ENCODE measurements at places on chromosomes 4 and X. TPM values are rescaled to one million over a fixed set of nuclear protein-coding genes. Genes with fewer than 3 reads are reported as not detected.

MAGEA4 gene
- not detected for total RNA-seq

XAGE2 gene
- not detected for total RNA-seq

RADX gene
- total RNA-seq = 7.8 TPM

DRD5 gene
- not detected for total RNA-seq

NAA11 gene
- total RNA-seq = not detected

ZAR1 gene
- not detected for total RNA-seq

LRIT3 gene
- total RNA-seq = 0.15 TPM

F8A3 gene
- total RNA-seq = 37.9 TPM

MID1 gene
- total RNA-seq = 0.23 TPM

SPANXA2 gene
- not detected for total RNA-seq

PPP1R2C gene
- not detected for total RNA-seq

RBM46 gene
- total RNA-seq = not detected

SEPTIN11 gene
- 24.5 TPM for total RNA-seq

UNC5C gene
- total RNA-seq = not detected

SSX2 gene
- total RNA-seq = not detected

GRK4 gene
- total RNA-seq = 5.2 TPM

G6PD gene
- total RNA-seq = 64.7 TPM

WDR13 gene
- 44.5 TPM for total RNA-seq

SPIN2A gene
- 0.97 TPM for total RNA-seq

SGCB gene
- 14.2 TPM for total RNA-seq

EGFL6 gene
- 1.7 TPM for total RNA-seq

CCDC149 gene
- total RNA-seq = not detected

GPRASP3 gene
- 1.4 TPM for total RNA-seq

PPBP gene
- not detected for total RNA-seq

JAKMIP1 gene
- total RNA-seq = 10.9 TPM

MTNR1A gene
- not detected for total RNA-seq

SLC2A9 gene
- 2.0 TPM for total RNA-seq

ZNF182 gene
- total RNA-seq = 12.3 TPM

COX7B gene
- 298 TPM for total RNA-seq

C4orf46 gene
- total RNA-seq = 18.1 TPM

PTCHD1 gene
- total RNA-seq = not detected

ITGB1BP2 gene
- total RNA-seq = 4.4 TPM

CDX4 gene
- not detected for total RNA-seq

RAB39B gene
- total RNA-seq = 8.7 TPM

RHOXF2 gene
- total RNA-seq = not detected

PLP2 gene
- 245 TPM for total RNA-seq

ZDHHC15 gene
- total RNA-seq = 0.05 TPM

ALB gene
- not detected for total RNA-seq

SMIM31 gene
- not detected for total RNA-seq

JCHAIN gene
- not detected for total RNA-seq

TMPRSS11A gene
- total RNA-seq = not detected

GYG2 gene
- total RNA-seq = not detected

ASB9 gene
- 0.44 TPM for total RNA-seq

GDPD2 gene
- 0.22 TPM for total RNA-seq

Measured in activated CD4-positive, alpha-beta T cell treated with anti-CD3 and anti-CD28 coated beads, Interleukin-2, amount 10 ng/mL, durations not matched to agents 7 days and 5 days (primary cell).